Renal cortex interstitium (tissue), 15 donors: ENCODE measurements at places on chromosomes 7 and 10. TPM values are rescaled to one million over a fixed set of nuclear protein-coding genes. Genes with fewer than 3 reads are reported as not detected.

DNA sequence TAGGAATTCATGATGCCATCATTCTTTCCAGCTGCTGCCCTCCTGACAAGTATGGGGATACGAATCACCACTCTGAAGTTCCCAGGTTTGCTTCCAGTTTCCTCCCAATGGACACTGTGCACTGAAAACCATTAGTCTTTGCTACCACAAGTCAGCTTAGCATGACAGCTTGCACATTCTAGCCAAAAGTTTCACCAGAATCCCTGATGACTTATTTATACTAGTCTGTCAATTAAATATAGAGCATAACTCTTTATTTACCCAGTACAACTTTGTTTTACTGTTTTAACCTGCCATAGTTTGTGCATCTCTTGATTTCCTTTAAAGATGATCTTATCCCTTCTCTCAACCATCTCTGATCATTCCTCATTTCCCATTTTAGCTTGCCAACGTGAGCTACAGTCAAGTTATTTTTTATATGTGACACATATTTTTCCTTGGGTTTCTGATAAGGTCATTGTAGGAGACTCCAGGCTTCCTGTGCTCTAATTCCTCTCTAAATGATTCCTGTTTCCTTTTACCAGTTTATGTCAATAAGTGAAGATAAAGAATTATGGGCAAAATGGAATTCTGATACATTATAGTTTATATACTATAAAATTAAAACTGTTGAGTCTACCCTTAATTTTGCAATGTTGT, 167.5 kb upstream of the MEOX2 start:
- DNase-seq = no peak

DNA sequence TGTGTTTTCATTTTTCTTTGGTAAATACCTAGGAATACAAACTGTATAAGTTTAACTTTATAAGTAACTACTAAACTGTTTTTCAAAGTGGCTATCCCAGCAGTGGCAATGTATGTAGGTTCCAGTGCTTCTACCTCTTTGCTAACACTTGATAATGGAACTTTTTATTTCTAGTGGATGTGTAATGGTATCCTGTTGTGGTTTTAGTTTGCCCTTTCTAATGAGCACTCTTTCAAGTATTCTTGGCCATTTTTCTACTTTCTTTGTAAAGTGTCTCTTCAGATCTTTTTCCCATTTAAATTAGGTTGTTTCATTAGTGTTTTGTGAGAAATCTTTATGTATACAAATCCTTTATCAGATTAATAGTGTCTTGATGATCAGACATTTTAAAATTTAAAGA, 4.6 kb downstream of the KIF20B start:
- no peak for DNase-seq

- DNase-seq = no peak
Measured at GRCh38 chr10:6667679-6668270, 87.7 kb upstream of the PRKCQ start.

DNA sequence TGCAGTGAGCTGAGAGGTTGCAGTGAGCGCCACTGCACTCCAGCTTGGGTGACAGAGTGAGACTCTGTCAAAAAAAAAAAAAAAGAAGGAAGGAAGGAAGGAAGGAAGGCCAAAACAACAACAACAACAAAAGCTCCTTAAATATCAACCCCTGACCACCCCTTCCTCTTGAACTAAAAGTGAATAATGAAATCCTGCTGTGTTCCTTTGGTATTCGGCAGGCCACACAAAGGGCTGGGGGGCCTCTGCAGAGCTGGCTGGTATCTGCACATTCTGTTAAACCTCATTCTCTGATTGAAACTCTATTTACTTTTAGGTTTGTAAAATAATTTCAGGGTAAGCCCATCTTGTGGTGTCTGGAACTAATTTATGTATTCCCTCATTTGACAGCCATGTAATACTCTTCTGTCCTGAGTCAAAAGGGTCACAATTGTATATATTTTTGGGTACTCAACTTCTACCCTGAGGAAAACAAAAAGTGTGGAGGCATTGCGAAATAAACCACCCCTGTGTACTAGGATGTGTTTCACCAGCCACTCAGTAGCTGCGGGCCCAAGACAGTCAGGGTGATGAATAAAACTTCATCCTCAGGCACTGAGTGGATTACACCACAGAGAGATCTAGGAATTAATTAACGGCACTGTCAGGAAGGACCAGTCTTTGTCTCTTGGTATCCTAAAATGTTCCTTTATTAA, 446.4 kb upstream of the PFKP start:
- no peak for DNase-seq

DNA sequence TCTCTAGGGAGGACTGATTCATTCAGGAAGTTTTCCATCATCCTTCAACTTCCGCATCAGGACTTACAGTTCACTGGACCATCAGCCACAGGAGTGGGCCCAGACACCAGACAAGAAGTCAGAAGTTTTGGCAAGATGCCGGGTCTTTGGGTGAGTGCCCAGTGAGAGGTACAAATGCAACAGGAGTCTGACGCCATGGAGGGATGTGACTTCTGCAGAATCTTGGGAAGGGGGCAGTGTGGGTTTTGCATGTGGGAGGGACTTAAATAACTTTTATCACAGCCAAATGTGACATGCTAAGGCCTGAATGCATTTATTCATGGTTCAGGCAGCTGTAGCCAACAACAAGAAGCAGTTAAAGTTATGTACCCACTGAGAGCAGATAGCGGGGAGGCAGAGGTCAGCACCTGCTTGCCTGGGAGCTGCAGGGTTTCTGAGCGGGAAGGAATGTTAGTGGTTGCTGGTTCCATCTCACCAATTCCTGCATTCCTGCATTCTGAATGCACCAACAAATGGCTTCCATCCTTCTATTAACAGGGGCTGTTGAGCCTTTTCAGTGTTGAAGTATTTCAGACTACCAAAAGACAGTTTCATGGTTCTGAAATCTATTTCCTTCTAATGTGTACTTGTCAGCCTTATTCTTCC, 375.2 kb downstream of the PAXIP1 start:
- peak; percentile 6 for DNase-seq

- no peak for DNase-seq
Measured at GRCh38 chr7:83850941-83851340, 202.0 kb upstream of the SEMA3E start.

GRCh38 chr7:16558761-16559302, 32.2 kb downstream of the LRRC72 start:
- no peak for DNase-seq

GRCh38 chr7:46651070-46651469, 730.0 kb upstream of the IGFBP3 start:
- no peak for DNase-seq

DNA sequence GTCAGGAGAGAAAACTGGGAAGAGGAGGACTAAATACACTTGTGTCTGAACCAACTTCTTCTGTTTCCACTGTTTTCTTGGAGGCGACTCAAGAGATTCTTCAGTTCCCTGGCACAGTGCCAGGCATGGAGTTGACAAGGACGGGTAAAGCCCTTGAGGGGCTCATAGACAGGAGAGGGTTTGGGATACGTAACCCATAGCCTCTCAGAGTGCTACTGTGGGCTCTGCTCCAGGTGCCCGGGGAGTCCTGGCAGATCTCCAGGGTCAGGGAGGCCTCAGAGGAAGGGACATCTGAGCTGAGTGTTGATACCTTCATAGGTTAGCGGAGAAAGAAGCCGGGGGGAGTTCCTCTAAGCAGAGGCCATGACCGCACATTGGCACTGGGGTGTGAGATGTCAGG, 42.0 kb downstream of the GALNT17 start:
- no peak for DNase-seq

- no peak for DNase-seq
Measured at GRCh38 chr10:82149674-82150073, 274.7 kb downstream of the NRG3 start.

DNA sequence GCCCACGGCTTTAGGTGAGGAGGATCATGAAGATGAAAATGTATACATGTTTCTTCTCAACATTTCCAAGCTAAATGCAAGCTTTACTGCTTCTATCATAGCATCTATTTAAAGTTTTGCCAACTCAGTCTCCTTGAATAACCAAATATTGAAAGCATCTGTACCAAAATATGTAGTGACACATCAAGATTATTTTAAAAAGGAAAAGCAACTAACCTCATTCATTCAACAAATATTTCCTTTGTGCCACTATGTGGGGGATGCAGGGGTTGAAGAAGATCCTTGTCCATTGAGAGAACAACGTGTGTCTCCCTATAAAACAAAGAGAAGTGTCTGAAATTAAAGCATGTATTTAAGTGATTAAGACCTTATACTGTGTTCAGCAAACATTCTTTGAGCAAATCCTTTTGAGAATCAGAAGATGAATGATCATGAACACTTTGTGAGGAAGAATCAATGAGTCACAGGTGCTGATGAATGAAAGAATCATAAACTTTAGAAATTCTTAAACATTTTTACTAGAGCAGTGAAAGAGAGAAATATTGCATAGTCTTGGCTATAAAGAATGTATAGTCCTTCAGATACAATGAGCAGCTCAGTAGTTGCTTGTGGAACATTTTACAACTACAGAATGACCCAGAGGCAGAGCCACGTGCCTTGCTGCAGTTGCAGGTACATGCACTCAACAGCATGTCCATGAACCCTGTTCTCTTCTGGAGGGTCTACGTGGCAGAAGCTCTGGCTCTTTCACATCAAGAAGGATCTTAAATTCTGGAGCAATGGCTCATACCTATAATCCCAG, 13.9 kb downstream of the TAS2R60 start:
- DNase-seq = no peak

DNA sequence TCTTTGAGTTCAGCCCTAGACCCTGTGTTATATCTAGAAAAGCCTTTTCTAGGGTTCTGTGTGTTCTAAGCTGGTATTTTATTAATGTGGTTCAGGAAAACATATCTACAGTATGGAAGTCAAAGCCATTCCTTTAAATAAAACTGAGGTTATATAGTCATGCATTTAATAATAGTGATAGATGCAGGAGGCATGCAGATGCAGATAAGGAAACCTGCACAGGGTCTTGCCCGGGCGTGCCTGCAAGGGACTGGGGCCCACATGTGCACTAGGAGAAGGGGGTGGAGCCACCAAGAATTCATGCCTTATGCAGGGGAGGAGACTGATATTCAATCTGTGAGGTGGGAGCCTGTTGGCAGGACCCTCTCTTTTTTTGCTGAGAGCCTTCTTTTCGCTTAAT, 171.5 kb downstream of the PRPF18 start:
- no peak for DNase-seq

DNA sequence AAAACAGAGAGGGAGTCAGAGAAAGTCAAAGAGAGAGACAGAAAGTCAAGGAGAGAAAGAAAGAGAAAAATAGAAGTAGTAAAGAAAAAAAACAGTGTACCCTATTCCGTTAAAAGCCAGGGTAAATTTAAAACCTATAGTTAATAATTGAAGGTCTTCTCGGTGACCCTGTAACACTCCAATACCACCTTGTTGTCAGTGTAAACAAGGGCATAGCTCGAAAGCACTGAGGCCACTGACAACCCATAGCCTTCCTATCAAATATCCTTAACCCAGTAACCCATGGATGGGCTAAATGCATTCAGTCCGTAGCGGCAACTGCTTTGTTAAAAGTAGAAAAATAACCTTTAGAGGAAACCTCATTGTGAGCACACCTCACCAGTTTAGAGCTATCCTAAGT, 100.4 kb downstream of the ZNF467 start:
- DNase-seq = no peak

- no peak for DNase-seq
Measured at GRCh38 chr7:84021292-84021908, 173.2 kb downstream of the SEMA3A start.

- DNase-seq = no peak
Measured at GRCh38 chr10:76869931-76870330, 767.7 kb downstream of the KCNMA1 start.

DNA sequence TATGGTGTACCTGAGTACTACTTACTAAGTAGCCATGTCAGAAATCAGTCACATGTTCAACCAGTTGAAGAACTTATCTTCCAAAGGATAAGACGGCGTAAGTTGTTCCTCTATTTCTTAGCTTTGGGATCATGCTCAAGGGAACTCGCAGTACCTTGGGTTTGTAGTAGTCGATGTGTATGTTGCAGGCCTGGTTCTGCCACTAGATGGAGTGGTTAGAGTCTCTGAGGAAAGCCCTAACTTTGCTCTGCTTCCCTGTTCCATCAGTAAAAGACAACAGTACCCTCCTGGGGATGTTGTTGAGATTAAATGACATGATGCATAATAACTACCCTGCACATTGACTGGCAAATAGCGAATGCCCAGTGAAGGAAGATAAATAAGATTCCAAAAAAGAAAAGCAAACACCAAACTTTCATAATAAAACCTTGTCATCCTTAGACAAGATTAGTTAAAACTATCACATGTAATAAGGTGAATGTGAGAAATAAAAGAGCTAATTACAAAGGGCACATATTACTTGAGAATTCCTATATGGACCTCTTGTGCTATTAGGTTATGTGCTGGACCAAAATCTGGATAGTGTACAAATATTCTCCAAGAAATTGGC, 165.9 kb downstream of the ABCA13 start:
- peak; percentile 5 for DNase-seq

GRCh38 chr10:14391342-14391741, 60.6 kb upstream of the FRMD4A start:
- DNase-seq = no peak

DNA sequence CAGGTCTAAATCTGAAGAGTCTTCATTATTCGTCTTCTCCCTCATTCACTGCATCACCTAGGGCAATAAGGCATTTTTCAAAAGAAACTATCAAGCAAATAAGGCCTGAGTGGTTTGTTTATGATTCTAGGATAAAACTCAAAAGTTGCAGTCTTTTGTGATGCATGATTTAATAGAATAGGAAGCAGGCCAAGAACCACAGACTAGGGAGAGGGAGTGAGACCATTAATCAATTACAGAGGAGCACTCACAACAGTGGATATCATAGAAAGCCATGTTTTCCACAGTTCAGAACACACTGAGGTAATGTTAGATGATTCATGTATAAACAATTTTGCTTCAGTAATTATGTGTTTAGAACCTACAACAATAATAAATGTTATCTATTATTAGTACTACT, 87.8 kb upstream of the LRRTM3 start:
- peak; percentile 12 for DNase-seq

GRCh38 chr10:117425974-117426566, 50.8 kb upstream of the PDZD8 start:
- DNase-seq = no peak

Gene PAX4
- not detected for polyA plus RNA-seq

Gene CAMK2G
- 23.6 TPM for polyA plus RNA-seq

Gene CALCR
- polyA plus RNA-seq = 0.79 TPM

Gene LIPN
- polyA plus RNA-seq = not detected

Gene YKT6
- polyA plus RNA-seq = 77.3 TPM

Gene GNG11
- polyA plus RNA-seq = 49.7 TPM

Gene CAMK2B
- polyA plus RNA-seq = 3.4 TPM

Gene SEMA3E
- polyA plus RNA-seq = 2.0 TPM

Gene GBX1
- polyA plus RNA-seq = 0.19 TPM
